ENCODE measurements at places on chromosomes 4 and X.
A peak's percentile ranks its signal among the peaks of the same experiment; 100 is the strongest.

- no peak for DNase-seq
Observed at GRCh38 chr4:165514739-165515138, 135.9 kb downstream of the CPE start.

DNA sequence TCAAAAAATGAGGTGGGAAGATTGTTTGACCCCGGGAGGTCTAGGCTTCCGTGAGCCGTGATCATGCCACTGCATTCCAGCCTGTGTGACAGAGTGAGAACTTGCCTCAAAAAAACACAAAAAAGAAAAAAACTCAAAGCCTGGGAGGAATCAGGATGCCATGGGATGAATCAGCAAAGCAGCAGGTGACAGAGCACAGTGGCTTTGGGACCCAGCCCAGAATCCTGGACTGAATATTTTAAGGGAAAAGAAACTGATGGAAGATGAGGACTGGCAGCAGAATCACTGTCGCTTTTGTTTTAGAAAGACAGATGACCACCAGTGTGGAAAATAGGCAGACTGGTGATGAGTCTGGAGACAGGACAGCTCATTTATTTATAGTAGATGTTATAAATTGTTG is 16.6 kb downstream of the S100G start:
- DNase-seq, result peak; percentile 33

- no peak for DNase-seq
Observed at GRCh38 chr4:1405636-1406393, 427 bp downstream of the NKX1-1 start.

DNA sequence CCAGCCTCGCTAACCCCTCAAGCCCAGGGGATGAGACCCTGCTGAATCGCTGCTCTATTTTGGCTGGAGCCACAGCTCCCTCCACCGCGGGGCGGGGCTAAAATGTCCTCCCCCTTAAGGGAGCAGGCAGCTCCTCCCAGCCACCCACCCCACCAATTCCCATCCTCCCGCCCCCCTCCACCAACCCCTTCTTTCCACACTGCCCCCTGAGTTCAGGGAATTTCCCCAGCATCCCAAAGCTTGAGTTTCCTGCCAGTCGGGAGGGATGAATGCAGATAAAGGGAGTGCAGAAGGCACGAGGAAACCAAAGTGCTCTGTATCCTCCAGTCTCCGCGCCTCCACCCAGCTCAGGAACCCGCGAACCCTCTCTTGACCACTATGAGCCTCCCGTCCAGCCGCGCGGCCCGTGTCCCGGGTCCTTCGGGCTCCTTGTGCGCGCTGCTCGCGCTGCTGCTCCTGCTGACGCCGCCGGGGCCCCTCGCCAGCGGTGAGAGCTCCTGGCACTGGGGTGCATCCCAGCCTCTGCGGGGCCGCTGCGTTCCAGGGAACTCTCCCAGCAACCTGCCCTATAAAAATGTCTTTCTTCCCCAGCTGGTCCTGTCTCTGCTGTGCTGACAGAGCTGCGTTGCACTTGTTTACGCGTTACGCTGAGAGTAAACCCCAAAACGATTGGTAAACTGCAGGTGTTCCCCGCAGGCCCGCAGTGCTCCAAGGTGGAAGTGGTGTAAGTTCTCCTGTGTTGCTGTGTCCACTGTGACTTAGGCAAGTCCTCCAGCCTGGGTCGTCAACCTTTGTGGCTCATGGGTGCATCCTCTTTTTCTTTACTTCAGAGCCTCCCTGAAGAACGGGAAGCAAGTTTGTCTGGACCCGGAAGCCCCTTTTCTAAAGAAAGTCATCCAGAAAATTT is at the start of gene CXCL6:
CXCL6 (plus strand) TSS at position 306 of the 907 bp plus-strand sequence; CDS start at position 379, 73 bp downstream.
- no peak for DNase-seq

DNA sequence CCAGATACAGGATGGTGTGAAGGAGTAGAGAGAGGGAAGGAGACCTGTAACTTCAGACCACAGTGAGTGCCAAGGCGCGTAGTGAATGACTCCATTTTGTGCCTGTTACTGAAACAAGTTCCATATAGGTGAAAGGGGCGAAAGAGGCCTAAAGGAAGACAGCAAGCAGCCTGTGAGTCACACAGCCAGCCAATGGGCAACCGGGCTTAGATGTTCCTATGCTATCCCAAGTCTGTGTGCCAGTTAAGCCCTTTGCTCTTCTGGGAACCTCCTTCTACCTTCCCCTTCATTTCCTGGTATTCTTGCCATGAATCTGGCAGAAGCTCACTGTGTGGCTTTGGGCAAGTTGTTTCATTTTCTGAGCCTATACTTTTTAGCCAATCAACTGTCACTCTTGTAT is 161.8 kb upstream of the LDB2 start:
- DNase-seq, result peak; percentile 48

- peak; percentile 22 for DNase-seq
Observed at GRCh38 chr4:127124919-127125318, 507.8 kb upstream of the INTU start.

DNA sequence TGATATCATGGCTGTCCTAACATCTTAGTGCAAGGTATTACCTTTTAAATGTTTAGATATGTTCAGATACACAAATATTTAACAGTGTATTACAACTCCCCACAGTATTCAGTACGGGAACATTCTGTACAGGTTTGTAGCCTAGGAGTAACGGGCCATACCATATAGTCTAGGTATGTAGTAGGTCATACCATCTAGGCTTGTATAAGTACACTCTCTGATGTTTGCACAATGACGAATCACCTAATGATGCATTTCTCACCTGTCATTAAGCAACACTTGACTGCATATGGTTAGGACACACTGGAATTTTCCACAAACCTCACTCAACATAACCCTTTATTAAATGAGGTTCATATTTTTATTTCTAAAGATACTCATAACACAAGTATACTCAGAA is 67.7 kb downstream of the THOC2 start:
- DNase-seq, result peak; percentile 45

DNA sequence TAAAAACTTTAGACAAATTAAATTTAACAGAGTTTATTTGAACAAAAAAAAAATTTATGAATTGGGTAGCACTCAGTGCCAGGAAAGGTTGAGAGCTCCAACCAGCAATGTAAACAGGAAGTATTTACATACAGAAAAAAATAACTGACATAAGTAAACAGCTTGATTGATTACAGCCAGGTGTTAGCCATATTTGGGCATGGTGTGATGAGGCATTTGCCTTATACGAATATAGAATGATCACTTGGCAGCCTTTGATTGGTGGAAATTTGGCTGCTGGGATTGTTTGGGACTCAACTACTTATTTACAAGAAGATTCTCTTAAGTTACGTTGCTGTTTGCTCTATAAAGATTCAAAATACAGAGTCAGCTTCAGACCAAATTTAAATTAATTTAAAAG is 172.0 kb downstream of the ADAM29 start:
- DNase-seq, result no peak

- DNase-seq, result no peak
Observed at GRCh38 chr4:106893395-106893881, 142.7 kb downstream of the DKK2 start.

DNA sequence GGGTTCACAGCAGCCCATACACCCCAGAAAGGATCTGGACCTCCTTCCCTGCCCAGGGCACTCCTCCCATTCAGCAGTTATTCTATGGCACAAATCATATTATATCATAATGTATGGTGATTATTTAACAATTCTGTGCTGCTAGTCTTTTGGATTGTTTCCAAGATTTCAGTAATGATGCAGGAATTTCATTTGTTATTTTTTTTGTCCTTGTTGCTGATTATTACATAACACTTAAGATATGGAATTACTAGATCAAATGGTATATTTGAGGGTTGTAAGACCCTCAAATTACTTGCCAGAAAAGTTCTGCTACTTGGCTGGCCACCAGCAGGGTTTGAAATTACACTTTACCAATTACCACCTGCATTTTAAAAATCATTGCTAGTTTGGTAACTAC is 36.4 kb downstream of the QDPR start:
- DNase-seq, result peak; percentile 44

GRCh38 chr4:116143198-116143597 is 942.2 kb downstream of the TRAM1L1 start:
- DNase-seq, result no peak

DNA sequence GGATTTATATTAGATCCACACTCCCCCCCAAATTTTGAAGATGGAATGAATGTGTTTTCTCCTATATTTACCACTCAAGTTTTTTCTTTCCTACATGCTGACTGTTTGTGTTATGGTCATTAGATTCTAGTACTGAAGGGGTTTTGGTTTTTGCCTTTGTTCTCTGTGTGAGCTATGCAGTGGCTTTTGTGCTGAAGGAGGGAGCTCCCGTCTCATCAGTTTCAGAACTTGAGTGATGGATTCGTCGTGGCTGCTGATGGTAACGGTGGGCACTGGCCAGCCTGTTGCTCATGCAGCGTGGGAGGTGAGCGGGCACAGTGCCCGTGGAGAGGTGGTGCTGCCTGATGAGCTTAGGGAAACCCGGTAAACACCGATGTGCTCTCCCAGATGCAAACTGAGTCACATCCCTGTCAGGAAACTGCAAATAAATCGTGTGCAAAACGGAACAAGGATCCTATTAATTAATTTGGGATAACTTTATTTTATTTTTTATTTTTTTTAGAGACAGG is 101.5 kb downstream of the SORBS2 start:
- peak; percentile 78 for DNase-seq

- peak; percentile 77 for DNase-seq
Observed at GRCh38 chrX:155767051-155767875, 113.9 kb upstream of the VAMP7 start.

DNA sequence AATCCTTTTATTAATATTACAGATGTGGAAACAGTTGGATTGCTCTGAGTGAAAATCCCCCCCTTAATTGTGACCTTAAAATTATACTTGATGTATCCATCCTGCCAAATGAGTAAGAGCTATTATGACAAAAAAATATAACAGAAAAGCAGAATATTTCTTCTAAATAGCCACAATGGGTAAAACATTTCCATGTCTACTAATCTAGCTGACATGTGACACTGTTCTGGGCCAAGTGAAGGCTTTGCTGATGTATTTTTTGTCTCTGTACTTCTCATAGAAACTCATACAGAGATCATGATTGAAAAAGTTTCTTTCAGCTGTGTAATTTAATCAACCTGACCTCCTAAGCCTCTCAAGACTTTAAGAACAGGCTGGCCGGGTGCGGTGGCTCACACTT is 569.1 kb upstream of the ZFP42 start:
- DNase-seq, result no peak

DNA sequence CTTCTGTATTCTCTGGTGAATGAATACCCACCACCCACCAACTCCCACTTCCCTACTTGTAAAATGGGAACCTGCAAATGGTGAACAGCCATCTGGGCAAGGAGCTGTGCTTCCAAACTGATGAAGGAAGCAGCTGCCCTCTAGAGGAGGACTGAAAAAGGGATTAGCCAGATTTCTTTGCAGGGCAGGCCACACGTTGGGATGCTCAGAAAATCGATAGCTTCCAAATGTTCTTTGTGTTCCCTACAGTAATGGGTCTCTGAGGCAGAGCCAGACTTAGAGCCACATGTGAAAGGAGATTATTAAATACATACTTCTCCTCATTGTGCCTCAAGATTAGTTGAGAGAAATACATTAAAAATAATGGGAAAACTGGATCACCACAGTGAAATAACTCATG is 39.3 kb upstream of the LPAR4 start:
- DNase-seq, result peak; percentile 62

DNA sequence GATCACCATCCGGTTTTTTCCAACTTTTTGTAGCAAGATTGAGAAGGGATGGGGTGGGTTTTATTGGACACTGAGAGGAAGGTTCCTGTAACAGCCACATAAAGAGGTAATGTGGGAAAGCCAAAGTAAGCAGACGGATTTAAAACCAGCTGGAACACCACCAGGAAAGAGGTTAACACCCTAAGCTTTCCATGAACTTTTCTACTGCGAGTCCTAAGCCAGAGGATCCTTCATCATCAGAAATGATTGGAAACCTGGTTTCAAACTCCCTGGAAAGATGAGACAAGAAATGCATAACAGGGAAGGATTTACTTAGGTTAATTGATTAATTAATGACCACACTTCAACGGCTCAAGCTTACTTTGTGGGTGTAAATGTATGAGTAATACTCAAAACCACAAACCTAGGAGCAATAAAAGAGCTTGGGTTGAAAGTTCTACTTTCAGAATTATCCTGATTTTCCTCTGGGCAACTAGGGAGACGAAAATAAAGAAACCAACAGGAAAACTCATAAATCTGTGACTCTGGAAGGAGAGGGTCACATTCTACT is 91.5 kb downstream of the COX18 start:
- no peak for DNase-seq

DNA sequence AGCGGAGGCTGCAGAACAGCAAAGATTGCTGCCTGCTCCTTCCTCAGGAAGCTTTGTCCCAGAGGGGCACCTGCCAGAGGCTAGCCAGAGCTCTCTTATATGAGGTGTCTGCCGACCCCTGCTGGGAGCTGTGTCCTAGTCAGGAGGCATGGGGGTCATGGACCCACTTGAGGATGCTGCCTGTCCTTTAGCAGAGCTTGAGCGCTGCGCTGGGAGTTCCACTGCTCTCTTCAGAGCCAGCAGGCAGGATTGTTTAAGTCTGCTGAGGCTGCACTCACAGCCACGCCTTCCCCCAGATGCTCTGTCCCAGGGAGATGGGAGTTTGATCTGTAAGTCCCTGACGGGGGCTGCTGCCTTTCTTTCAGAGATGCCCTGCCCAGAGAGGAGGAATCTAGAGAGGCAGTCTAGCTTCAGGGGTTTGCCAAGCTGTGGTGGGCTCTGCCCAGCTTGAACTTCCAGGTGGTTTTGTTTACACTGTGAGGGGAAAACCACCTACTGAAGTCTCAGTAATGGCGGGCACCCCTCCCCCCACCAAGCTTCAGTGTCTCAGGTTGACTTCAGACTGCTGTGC is 10.9 kb downstream of the DCK start:
- no peak for DNase-seq

DNA sequence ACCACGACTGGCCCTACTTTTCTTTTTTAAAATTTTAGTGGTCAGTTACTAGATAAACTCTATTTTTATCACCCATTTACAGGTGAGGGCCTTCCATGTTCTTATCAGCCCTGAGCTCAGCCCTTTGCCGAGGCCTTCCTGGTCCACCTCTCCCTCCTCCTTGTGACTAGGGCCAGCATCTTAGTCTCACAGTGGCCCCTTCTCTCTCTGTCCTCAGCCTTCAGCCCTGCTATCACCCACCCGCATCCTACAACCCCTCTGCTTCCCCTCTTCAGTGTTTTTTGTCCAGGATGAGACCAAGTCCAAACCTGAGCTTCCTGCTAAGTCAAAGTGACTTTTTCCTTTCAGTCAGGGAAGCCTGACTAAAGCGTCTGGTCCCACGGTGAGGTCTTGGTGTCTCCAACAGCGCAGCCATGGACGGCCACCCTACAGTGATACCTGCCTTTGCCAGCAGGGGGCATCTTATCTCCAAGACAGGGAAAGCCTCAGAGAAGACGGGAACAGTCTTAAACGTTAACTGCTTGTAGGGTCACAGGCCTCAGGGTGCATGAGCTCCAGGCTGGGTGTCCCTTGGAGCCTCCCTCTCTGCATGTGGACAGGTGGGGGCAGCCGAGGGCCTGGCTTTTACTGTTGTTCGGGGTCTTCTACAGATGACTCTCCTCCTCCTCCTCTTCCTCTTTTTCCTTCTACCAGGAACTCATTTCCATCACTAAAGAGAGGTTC is 11.7 kb upstream of the GAGE10 start:
- DNase-seq, result peak; percentile 62

- peak; percentile 1 for DNase-seq
Observed at GRCh38 chr4:22688236-22688635, 4.5 kb upstream of the GBA3 start.

GRCh38 chrX:132425744-132426318 is 63.0 kb downstream of the MBNL3 start:
- DNase-seq, result no peak

GRCh38 chrX:92260102-92260501 is 480.9 kb downstream of the PCDH11X start:
- DNase-seq, result no peak

- no peak for DNase-seq
Observed at GRCh38 chr4:173051716-173052115, 116.9 kb upstream of the GALNT7 start.

- no peak for DNase-seq
Observed at GRCh38 chrX:74160358-74160757, 143.6 kb upstream of the ZCCHC13 start.

Data from fibroblast of mammary gland (primary cell).